Cerebellum (tissue), 4 donors: ENCODE measurements at places on chromosomes 3 and 15. TPM values are rescaled to one million over a fixed set of nuclear protein-coding genes. Genes with fewer than 3 reads are reported as not detected.

Gene STRA6
- 12.6 TPM for total RNA-seq

Gene GOLGA8H
- 0.64 TPM for total RNA-seq

Gene NR2E3
- 0.54 TPM for total RNA-seq

Gene LRRC2
- total RNA-seq: 0.64 TPM

Gene CYP1A1
- total RNA-seq: 0.18 TPM

Gene RTP4
- 0.18 TPM for total RNA-seq

Gene MYZAP
- total RNA-seq: 0.64 TPM

Gene POPDC2
- total RNA-seq: 1.7 TPM

Gene C3orf80
- total RNA-seq: 2.0 TPM

Gene ZNF860
- 1.8 TPM for total RNA-seq

Gene CCDC39
- 0.54 TPM for total RNA-seq

Gene TMCO5A
- not detected for total RNA-seq

Gene LYSMD4
- total RNA-seq: 16.7 TPM

Gene BCL6
- total RNA-seq: 6.6 TPM

Gene MAP6D1
- total RNA-seq: 5.3 TPM

Gene SLC24A5
- total RNA-seq: 0.18 TPM

Gene CPN2
- not detected for total RNA-seq

Gene NBEAL2
- 8.2 TPM for total RNA-seq
